ENCODE measurements at places on chromosomes 16 and 17.

DNA sequence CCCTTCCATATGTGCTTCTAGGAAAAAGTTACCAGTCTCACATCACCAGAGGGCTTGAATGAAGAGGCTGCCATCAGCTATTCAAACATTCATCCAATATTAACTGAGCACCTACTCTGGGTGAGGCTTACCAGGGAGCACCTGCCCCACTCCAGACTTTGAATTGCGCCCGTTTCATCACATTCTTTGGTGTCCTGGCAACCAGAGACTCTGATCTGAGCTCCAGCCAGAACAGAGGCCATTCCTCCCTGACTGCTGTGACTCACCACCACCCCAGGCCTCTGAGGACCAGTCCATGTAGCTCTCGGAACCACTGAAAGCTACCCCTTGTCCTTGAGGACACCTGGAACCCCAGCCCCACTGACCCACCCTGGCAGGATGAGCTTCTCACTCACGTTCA, at the start of gene C16orf96:
TSS of gene C16orf96 (plus strand) at position 229 of the 400 bp plus-strand sequence. CDS start at position 379, 150 bp downstream.
- DNase-seq, result no peak

DNA sequence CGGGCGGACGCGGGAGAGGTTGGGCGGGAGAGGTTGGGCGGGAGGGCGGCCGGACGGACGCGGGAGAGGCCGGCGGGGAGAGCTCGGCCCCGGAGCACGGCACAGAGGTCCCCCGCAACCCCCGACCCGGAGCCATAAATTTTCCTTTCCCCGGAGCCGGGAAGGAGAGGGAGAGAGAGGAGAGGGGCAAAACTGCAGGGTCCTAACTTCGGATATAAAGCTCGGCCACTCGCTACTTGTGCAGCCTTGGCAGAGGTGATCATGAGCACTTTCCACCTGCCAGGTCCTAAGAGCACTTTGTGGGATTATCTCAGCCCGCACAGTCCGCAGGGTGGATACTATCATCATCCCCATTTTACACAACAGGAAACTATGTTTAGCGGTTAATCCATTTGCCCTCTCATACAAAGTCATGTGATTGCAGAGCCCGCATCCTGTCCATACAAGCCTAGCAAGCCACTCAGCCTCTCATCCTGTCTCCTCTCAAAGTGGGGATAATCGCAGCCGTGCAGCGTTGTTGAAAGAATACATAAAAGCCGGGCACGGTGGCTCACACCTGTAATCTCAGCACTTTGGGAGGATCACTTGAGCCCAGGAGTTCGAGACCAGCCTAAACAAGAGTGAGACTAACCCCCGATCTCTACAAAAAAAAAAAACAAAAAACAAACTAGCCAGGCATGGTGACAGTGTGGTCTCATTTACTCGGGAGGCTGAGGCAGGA, 780 bp upstream of the DCAKD start:
- peak; percentile 19 for DNase-seq

DNA sequence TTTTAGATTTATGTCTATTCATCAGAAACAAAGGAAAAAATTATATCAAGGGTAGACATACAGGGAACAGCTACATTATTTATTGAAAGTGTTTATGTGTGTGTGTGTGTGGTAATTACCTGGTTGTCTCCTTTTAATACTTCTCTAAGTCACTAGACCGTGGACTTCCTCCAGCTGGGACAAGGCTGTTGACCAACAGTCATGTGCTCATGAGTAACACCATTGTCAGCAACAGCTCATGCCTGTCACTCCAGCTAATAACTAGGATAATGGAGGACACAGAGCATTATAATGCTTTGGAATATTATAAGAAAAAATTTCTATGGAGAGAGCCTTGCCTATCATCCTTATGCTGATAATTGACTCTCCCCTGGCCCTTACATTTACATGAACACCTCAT, 125.3 kb upstream of the SALL1 start:
- peak; percentile 62 for DNase-seq

DNA sequence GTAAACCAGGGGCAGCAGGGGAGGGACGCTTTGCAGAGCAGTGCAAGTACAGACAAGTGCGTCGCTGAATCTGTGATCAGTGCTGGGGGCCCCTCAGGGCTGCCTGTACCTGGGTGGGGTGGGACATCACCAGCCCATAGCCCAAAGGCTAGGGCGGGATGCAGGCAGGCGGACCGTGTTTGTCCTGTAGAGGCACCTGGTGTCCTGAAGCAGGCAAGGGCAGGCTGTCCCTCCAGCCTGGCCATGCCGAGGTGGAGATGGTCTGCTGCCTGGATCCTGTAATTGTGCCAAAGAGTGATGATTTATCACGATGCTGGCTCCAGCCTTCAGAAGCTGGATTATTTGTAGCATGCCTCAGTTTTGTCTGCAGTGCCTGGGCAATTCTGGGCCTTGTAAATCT, 137.9 kb upstream of the GSE1 start:
- no peak for DNase-seq

GRCh38 chr16:75810342-75810741, 84.1 kb upstream of the CPHXL start:
- no peak for DNase-seq

- DNase-seq, result no peak
These were observed 19.7 kb downstream of the GINS3 start for GRCh38 chr16:58411736-58412614.

GRCh38 chr16:11719171-11719570, 23.5 kb downstream of the TXNDC11 start:
- no peak for DNase-seq

DNA sequence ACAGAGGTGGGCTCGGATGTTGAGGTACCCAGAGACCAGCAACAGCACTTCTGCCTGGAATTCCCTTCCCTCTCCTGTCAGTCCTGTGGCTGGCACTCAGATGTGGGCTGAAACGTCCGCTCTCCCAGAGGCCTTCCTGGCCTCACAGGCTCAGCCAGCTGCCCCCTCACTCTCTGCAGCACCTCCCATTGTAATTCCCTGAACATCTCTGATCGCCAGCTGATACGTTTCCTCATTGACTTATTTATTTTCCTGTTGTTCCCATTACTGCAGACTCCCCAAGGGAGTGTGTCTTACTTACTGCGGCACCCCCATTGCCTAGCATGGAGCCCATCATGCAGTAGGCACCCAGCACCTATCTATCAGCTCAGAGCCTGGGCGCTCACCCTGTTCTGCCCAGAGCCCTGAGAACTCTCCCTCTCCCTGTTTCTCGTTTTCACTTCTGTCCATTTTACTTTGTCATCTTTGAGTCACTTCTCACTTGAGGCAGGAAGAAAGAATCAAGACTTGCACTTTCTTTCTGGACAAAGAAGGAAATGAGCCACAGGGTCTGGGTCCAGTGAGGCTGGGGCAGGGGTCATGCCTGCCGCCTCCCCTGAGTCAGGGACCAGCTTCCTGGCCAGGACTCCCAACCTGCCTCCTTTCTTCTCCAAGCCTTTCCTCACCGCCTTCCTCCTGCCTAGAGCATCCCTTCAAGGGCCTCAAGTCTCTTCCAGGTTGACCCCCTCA, 10.2 kb downstream of the CDH5 start:
- DNase-seq, result no peak

GRCh38 chr17:71110326-71110725, 941.0 kb downstream of the KCNJ2 start:
- no peak for DNase-seq

- no peak for DNase-seq
These were observed 15.5 kb downstream of the CMIP start for GRCh38 chr16:81460075-81460474.

DNA sequence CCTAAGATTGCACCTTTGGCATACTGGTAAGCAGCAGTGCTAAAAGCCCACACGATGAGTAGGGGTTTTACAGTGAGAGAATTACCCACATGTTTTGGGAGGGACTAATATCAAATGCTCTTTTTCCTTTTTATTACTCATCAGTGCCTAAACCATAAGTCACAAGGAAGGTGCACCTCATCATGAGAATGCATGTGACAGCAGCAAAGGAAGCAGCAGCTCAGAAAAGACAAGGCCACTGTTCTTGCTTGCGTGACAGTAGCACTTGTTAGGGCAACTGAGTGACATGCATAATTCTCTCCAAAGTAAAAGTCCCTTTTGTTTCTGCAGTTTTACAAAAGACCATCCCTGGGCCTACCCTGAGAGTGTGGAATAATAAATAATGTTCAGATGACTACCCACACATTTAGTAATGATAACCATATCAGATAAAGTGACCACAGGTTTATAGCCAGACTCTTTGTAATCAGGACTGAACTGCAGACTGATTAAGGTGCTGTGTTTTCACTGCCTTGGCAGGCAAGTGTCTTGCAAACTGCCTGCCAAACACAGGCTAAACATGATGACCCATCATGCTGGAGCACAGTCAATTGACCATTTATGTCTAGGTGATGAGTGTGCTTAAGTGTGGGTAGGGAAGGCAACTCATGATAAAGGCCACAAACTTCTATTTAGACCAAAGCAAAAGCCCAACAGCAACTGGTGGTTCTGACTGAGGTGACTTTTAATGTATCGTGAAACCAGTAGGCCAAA, 1751.4 kb downstream of the TP53TG3F start:
- DNase-seq, result no peak

DNA sequence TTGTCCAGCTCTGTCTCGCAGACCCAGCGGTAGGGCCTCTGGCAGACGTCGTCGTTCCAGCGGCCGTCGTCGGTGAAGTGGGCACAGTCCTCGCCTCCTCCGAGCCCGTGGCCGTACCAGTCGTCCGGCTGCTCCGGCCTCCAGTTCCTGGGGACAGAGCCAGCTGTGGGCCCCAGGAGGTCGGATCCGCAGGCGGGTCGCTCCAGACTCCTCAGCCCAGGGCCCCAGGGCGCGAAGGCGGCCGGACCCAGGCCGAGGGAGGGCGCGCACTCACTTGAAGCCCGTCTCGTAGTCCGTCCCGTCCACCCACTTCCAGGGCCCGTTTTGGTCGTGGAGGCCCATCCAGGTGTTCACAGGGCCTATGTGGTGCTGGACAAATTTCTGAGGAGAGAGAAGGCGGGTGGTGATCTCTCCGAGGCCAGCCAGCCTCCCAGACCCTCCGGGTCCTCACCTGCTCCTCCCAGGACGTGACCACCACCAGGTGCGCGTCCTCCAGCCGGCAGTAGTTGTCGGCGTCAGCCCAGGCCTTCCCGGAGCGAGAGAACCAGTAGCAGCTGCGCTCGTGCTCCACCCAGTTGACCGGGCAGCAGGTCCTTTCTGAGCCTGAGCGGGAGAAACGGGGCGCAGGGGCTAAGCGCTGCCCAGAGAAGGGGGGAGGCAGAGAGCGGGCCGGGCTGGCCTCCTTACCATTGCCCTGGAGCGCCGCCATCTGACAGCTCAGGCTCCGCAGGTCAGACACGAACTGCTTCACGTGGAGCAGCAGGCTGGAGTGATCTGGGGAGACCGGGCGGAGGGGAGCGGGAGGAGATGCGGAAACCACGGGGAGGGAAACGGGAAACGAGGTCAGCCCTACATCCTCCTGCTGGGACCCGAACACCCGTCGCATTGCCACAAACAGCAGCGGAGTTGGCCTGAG, 5.2 kb downstream of the ASGR1 start:
- DNase-seq, result peak; percentile 41

GRCh38 chr16:87824016-87824990, 45.0 kb downstream of the SLC7A5 start:
- DNase-seq, result no peak

GRCh38 chr16:17989255-17989654, 347.3 kb downstream of the NPIPA8 start:
- no peak for DNase-seq

DNA sequence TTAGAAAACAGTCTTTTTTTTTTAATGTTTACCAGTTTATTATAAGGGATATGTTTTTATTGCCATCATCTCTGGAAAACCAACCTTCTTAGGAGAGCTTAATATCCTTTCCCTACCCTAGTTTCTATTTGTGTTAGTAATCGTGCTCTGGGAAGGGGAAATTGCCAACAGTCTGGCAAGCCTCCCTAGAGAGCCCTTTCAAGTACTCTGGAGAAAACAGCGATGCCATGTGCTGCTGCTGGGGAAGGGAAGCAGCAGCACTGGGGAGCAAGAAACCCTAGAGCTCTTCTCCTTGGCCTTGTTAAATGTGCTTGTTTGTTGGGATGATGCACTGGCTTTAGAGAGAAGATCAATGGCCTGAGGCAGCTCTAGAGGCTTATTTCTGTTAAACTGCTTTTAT, 10.3 kb downstream of the RETREG3 start:
- peak; percentile 48 for DNase-seq

- no peak for DNase-seq
These were observed 8.2 kb upstream of the RPL27 start for GRCh38 chr17:42989726-42990652.
